Stimulated activated CD4-positive, alpha-beta T cell treated with anti-CD3 and anti-CD28 coated beads, TNF-alpha, amount 100 ng/mL, for 4 hours (primary cell): ENCODE measurements at places on chromosomes 11 and 22.

DNA sequence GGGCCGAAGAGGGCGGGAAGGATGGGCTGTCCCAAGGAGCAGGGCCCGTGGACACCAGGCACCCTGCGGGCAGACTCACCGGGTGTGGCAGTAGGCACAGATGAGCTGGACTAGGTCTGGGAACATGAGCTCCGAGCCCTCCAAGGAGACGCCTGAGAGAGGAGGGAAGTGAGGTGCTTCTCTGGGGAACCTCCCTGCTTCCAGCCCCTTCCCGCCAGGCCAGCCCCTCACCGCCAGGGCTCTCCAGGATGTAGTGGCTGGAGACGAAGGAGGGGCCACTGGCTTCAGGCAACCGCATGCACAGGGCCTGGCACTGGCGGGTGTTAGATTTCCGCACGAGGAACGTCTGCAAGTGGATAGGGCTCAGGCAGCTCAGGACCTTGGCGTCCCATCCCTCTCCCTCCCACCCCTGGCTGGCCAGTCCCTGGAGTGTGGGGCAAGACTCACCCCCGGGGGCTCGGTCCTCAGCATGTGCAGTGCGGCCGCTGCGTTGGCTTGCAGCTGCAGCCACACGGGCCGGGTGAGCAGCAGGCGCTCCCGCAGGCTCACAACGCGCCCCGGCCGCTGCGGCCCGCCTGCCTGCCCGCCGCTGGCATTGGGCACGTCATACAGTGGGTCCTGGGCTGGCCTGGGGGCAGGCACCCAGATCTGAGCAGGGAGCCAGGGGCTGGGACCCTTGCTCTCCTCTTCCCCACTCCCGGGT lies 552 bp downstream of the RIN1 start:
- no peak for DNase-seq

GRCh38 chr11:59758401-59759037 lies 3.3 kb downstream of the STX3 start:
- no peak for DNase-seq

DNA sequence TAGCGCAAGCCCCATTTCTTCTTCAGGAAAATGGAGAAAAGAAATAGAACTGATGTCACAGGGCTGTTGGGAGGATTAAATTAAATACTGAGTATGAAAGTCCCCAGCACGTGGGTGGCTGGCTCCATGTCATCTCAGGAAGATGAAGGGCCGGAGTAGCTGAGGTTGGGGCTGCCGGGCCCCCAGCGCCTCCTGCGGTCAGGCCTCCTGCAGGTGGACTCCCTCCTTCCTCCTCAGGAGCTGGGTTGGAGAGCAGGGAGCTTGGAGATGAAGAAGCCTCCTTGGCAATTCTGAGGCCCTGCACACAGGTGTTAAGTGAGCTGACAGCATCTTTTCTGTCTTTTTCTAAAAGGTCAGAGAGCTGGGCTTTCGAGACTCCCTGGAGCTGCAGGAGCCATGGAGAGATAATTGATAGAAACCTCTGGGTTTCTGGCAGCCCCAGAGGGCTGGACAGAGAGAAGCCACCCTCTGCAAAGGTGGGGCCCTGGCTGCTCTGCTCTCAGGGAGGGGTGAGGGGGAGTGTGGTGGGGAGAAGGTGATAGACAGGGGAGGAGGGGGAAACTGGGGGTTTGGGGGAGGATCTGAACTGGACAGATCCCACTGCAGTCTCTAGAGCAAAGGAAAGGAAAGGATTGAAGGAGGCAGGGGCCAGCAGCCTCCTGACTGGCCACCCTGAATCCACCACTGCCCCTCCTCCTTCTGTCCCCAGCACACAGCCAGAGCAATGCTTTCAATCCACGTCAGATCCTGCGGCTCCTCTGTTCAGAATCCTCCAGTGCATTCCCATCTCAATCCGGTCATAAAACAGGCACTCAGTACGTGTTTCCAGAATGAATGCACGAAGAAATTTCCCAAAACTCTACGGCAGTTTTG lies 210.8 kb downstream of the CEP164 start:
- DNase-seq = no peak

GRCh38 chr11:126290887-126291286 lies 8.0 kb downstream of the TIRAP start:
- no peak for DNase-seq

DNA sequence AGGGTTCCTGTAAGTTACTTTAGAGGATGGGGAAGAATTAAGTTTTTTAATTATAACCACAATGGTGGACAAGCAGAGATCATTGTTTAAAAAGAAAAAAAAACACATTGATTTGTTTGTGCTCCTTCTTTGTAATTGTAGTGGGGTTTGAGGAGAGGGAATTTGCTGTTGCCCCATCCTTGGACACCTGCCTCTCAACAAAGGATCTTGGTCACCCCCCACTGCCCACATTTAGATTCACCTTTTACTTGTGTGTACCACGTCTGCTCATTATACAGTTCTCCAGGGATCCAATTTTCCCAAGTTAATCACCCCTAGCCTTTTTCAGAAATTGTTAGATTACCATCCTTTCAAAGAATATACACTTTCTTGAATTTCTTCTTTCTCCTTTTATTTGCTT lies 53.0 kb downstream of the DNAJC24 start:
- no peak for DNase-seq

- no peak for DNase-seq
These were observed 101.6 kb upstream of the PARVA start for GRCh38 chr11:12275818-12276217.

DNA sequence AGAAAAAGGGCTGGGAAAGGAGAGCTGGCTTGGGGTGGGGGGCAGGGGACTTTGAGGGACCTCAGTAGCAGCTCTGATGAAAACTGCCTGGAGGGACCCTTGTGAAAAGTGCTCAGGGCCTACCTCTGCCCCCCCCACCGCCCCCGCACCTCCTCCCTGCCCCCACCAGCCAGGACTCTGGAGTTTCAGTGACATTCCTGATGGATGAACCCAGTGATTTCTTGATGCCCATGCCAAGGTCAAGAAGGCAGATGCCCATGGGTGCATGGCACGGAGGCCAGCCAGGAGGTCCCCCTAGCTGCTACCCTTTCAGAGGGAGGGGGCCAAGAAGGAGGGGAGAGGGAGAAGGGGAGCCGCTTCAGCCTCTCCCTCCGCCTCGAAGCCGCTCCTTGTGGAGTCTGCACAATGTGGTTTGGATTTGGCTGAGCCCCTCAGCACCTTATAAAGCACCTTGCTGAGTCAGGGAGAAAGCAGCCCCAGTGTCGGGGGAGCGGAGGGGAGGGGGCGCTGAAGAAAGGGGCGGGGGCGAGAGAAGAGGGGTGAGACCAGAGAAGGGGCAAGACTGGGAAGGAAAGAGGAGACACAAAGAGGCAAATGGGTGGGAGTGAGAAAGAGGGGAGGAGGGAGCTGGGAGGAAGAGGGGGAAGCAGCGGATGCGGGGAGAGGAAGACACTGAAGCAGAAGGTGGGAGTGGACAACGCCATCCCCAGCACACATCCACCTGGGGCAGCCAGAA lies 2.1 kb upstream of the CLCF1 start:
- DNase-seq = no peak

GRCh38 chr11:8719211-8719649 lies 36.6 kb downstream of the RPL27A start:
- no peak for DNase-seq

GRCh38 chr11:77351281-77351886 lies 49.9 kb upstream of the GDPD4 start:
- no peak for DNase-seq

GRCh38 chr11:22732588-22732987 lies 66.2 kb downstream of the GAS2 start:
- no peak for DNase-seq

DNA sequence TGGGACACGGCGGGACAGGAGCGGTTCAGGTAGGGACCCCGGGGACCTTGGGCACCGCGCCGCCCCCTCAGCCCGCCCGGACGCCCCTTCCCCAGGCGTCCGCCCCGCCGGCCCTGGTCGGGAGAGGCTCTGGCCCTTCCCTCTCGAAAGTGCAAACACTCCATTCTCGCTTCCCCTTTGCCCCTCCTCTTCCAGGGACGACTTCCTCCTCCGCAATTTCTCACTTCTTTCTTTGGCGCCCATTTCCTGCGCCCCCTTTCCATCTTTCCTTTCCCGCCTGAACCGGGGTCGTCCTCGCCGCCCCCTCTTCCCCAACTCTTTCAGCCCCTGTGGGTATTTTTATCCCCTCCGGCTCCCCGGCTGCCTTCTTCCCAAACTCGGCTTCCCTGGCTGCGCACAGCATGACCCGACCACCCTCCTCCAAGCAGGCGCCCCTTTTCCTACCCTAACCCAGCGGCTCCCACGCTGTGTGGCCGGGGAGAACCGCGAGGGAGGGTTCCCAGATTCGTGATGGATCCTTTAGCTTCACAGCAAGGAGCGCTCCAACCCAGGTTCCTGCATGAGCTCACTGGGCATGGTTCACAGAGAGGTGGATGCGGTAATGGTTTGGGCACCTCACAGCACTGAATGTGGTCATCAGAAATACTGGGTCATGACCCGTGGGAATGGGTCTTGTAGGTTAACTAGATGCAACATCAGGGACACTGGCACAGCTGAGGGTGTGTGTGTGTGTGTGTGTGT lies 689 bp downstream of the RAB39A start:
- no peak for DNase-seq

- DNase-seq = no peak
These were observed 5.1 kb downstream of the SCN4B start for GRCh38 chr11:118147502-118147901.

GRCh38 chr11:32302826-32303225 lies 132.5 kb downstream of the WT1 start:
- DNase-seq = no peak

GRCh38 chr11:33620423-33621171 lies 80.0 kb downstream of the C11orf91 start:
- DNase-seq = no peak

GRCh38 chr11:109435121-109435742 lies 13.2 kb downstream of the C11orf87 start:
- no peak for DNase-seq

DNA sequence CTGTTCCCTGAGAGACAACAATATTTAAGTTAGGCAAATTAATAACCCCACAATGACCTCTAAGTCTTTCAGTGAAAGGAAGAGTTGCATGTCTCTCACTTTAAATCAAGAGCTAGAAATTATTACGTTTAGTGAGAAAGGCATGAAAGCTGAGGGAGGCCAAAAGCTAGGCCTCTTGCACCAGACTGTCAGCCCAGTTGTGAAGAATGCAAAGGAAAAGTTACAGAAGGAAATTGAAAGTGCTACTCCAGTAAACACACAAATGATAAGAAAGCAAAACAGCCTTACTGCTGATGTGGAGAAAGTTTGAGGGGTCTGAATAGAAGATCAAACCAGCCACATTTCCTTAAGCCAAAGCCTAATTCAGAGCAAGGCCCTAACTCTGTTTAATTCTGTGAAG lies 45.0 kb downstream of the BBOX1 start:
- no peak for DNase-seq

DNA sequence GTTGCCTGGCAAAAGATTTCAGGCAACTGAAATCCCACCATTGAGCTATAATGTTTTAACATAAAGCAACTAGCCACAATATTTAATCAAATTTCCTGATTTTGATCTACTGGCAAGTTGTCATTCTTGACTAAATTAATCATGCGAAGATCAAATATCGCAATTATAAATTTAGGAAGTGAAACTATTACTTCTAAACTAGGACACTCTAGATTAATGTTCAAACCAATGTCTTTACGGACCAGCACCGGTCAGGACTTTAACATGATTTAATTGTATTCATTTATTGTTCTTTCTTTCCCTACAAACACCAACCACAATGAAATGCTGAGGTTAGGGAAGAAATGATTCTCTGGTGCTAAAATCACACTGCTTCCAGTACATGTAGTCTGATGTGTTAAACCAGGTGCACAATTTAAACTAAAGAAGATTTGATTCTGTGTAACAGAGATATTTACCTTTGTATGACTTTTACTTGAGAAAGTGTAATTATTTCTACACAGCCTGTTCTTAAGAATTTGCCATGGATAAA lies 14.9 kb downstream of the GAS2 start:
- DNase-seq = no peak

- no peak for DNase-seq
These were observed 19.0 kb downstream of the ZBED5 start for GRCh38 chr11:10838881-10839280.

DNA sequence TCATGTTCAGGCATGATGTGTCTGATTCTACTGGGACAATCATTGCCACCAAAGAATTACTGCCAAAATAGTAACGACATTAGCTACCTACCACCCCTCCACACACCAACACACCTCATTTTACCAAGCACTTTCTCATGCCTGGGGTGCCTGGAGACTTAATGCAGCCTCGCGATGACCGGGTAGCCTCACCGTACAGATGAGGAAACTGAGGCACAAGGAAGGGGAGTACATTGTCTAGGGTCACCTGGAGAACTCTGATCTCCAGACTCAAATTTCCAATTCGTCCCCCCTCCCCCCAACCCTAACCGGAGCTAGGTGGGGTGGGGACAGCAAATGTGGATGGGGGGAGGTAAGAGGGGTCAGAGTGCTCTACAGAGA lies 2.7 kb upstream of the RTN4RL2 start:
- DNase-seq = no peak

GRCh38 chr11:14460147-14460546 lies 39.5 kb downstream of the COPB1 start:
- DNase-seq = no peak

DNA sequence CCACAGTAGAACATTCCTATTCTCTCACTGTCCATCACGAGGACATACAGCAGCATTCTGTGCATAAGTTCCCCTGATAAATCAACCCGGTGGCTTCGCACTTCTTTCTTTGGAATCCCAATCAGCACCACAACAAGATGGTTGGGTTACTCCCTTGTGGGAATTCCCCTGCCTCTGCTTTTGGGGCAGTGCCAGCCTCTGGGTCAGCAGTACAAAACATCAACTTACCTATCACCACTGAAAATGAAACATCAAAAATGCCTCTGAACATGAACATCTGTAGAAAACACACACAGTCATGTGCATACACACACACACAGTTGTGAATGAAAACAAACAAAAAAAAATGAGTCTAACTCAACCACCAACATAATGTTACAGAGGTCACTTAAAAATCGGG lies 79.3 kb downstream of the KCNA4 start:
- DNase-seq = no peak

- no peak for DNase-seq
These were observed 387.7 kb downstream of the TMEM135 start for GRCh38 chr11:87425391-87425790.

- DNase-seq = no peak
These were observed 6.9 kb downstream of the SMCO4 start for GRCh38 chr11:93536101-93536861.

- no peak for DNase-seq
These were observed 505 bp downstream of the ZNF214 start for GRCh38 chr11:7019500-7020182.

GRCh38 chr22:25764270-25765015 lies 22.5 kb downstream of the MYO18B start:
- no peak for DNase-seq

- no peak for DNase-seq
These were observed 67.8 kb upstream of the DDI1 start for GRCh38 chr11:103968685-103969084.

DNA sequence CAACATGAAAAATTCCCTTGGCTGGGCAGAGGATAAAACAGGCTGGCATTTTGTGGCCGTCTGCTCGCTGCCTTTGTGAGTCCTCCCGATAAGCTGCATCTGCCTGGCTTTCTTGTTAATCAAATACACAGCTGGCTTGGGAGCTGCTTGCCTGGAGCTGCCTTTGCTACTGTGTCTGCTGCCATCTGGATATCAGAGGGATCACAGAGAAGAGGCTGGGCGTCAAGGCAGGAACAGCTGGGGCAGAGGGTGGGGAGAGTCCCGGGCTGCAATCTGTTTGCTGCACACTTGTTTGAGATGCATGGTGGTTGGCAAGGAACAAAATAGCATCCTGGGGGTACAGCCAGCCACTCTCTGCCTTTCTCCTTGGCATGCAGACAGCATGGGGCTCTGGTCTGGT lies 36.0 kb downstream of the COMMD9 start:
- DNase-seq = no peak

GRCh38 chr22:39520226-39521105 lies at the start of gene ATF4:
Gene ATF4 (plus strand): TSS chr22:39520562. CDS start chr22:39521446, 884 bp downstream.
- DNase-seq = peak; percentile 94
